Natural killer cell (primary cell): ENCODE measurements at places on chromosomes 7 and 10.

DNA sequence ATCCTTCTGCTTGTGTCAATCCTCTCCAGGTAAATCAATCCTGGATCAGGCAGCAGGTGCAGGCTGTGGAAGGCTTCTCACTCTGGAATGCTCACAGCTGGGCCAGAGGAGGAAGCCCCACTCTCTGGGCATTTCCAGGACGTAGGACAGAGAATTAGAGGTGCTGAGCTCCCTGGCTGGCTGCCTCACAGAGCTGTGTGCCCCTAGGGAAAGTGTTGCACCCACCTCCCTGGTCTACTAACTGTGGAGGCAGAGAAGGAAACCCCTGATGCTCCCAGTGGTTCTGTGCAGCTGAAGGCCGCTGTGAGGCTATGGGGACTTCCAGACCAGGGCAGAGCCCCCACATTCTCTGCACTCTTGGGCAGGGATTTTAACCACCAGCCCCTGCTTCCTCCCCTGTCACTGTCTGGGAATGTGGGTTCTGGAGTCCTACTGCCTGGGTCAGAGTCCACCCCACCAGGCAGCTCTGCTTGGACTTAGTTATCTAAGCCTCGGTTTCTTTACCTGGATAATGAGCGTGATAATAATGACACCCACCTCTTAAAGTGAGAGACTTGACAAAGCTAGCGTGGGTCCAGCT is 73.5 kb upstream of the EEPD1 start:
- DNase-seq, result no peak

DNA sequence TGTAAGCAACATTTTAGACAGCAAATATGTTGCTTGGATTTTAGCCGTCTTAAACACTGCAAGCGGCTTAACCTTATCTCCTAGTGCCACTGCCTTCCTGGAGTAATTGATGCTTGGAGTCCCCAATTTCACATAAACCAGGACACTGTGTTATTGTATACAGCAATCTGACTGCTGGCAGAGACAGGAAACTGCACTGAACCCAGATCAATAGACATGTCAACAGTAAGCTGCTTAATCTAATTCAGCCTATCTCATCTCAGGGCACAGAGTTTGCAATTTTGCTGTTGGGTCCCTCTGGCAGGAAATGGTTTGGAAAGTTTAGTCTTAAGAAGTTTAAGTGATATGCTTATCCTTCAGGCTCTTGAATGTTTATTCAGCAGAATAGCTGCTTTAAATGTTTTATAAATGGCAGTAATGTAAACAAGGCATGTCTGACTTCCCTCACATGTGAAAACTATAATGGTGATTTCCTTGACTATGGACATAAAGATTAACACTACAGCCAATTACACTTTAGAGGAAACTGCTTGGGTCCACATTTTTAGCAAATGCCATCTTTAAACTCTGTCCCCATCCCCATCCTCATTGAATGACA is 598.6 kb downstream of the PARD3 start:
- DNase-seq, result no peak

- no peak for DNase-seq
These were observed 1078.0 kb downstream of the LRMDA start for GRCh38 chr10:76509446-76509845.

DNA sequence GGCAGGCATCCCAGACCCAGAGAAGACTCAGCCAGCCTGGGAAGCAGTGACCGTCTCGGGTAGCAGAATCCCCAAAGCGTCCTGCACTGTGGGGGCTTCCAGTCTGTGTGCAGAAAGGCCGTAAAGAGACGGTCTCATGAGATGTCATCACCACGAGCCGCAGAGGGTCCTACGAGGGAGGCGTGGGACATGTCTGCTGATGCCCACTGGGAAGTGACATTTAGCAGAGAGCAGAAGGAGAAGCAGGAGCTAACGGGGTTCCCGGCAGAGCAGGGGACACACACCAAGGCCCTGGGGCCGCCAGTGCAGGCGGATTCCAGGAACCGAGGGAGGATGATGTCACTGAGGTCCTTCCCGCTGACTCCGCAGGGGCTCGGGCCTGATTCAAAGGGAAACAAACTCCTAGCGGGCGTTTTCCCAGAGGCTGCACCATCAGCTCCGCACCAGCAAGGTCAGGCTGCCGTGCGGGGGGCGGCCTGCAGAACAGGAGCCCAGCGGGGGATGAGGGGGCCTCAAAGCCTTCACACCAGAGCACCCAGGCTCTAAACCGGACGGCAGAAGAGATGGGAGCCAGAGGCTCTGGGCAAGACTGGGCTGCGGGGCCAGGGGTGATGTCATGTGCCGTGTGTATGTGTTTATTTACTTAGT is 85.4 kb upstream of the PDGFA start:
- no peak for DNase-seq

DNA sequence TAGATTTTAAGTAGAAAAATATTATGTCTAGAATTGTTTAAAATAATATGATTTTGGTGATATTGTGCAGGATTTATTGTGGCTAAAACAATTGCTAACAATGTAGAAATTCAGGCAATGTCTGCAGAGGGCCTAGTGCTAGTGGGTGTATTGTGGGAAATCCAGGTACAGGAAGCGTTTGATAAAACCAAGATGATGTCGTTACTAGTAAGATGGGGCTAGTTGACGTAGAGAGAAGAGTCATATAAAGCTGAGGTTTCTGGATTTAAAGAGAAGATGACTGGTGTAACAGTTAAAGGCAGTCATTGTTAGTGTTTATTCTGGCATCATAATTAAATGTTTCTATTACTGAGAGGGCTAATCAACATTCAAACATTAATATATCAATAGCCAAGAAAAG is 43.5 kb downstream of the ADK start:
- no peak for DNase-seq

- DNase-seq, result no peak
These were observed 2.4 kb downstream of the RBM20 start for GRCh38 chr10:110646417-110647135.

DNA sequence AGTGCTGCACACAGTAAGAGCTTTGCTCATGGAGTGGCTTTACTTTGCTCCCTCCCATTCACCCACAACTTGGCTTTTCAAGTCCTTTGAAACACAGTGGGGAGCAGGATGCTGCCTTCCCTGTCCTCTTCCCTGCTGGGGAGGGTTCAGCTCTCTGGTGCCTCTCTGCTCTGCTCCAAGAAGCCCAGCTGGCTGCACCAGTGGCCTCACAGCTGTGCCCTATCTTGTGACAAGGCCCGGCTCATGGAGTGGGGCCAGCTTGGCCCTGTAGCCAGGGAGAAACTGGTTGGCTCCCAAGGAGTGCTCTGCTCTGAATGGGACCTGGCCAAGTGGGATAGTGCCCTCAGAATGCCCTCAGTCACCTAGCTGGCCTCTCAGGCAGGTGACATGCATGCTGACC is 212.3 kb upstream of the ZMIZ1 start:
- DNase-seq, result no peak

- no peak for DNase-seq
These were observed 1.2 kb upstream of the TMEM178B start for GRCh38 chr7:141072548-141073172.

- no peak for DNase-seq
These were observed 59.6 kb downstream of the ATOH7 start for GRCh38 chr10:68172324-68172723.

DNA sequence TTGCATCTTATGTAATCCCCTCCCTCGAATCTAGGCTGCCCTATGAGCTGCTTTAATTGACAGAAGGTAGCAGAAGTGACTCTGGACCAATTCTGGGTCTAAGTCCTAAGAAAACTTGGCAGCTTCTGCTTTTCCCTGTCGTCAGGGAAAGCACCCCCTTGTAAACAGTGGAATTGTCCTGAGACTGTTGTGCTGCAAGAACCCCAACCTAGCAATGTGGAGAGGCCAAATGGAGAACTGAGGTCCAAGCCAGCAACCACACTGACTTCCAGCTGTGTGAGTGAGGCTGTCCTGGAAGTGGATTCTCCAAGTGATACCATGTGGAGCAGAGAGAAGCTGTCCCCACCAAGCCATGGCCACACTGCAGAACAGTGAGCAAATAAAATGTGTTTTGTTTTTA is 75.5 kb downstream of the ARHGAP22 start:
- DNase-seq, result no peak

DNA sequence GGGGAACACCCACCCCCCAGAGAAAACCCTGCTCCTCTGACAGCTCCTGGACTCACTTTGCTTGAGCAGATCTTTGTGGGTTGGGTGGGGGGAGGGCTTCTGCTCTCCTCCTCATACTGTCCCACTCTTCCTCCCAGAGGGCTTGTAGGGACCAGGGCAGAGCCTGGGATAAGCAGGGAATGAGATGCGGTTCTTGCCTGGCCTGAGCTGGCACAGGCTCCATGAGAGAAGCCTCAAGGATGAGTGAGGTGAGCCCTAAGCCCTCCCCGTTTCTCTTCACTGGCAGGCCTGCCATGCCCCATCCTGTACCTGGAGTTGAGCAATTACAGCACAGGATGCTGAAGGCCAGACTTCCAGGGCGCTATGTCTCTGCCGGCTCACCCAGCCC is 134.7 kb downstream of the ADAM12 start:
- no peak for DNase-seq

DNA sequence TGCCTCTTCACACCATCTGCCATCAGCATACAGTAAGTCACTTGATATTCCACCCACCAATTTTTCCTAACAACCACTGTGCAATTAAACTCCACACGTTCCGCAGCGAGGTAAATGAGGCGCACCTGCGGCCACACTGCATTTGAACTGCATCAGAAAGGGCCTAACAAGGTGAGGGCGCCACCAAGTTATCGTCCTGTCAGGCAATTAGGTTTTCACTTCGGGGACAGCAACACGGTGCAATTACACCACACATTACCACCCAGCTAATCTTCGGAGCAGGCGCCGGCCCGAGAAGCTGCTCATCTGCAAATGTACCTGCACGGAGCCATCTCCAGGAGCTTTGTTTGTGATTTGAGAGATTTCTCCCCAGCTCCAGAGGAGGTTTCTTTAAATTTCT is 84.4 kb downstream of the EBF3 start:
- DNase-seq, result no peak

- no peak for DNase-seq
These were observed 59.6 kb downstream of the GLRX3 start for GRCh38 chr10:130195746-130196294.

DNA sequence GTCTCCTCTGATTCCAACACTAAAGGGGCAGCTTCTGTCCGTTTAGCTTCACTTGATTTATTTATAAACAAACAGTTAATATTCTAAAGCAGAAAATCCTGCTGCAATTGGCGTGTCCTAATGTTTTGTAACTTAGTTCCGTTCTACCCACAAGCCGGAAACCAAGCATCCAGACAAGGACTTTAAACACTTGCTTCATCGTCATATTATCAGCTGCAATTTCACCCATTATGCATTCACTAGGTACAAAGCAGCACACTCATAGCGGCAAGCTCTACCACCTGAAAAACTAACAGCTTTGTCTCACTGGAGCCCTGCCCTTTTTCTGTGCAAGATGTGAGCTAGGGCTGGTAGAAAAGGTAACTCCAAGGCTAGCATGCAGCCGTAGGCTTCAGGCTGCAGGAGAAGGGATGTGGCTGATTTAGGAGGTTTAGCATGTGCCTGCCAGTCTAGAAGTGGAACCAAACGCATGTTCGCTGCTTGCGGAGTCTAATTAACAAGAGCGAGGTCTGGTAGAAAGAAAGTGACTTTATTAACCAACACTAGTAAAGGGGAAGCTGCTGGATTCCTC is 43.7 kb upstream of the BPGM start:
- no peak for DNase-seq
